Thoracic aorta endothelial cell (primary cell): ENCODE measurements at places on chromosomes 4 and X. TPM values are rescaled to one million over a fixed set of nuclear protein-coding genes. Genes with fewer than 3 reads are reported as not detected.

Gene TREX2
- 1.0 and 1.2 TPM in 2 replicates for total RNA-seq

Gene GPC4
- total RNA-seq = 0.07 TPM in 1 of 2 replicates, not detected in the other

Gene SPIN4
- 7.3 and 8.3 TPM in 2 replicates for total RNA-seq

Gene SOD3
- not detected in 2 replicates for total RNA-seq

Gene PPP4R3C
- not detected in 2 replicates for total RNA-seq

Gene HS6ST2
- 0.43 TPM in 1 of 2 replicates, not detected in the other for total RNA-seq

Gene NSDHL
- total RNA-seq = 21.9 and 33.3 TPM in 2 replicates

Gene PPP2R2C
- total RNA-seq = under 0.01 TPM in 1 of 2 replicates, not detected in the other

Gene ARHGAP24
- total RNA-seq = 192 and 230 TPM in 2 replicates

Gene CDS1
- total RNA-seq = under 0.01 and 0.07 TPM in 2 replicates

Gene NDST3
- total RNA-seq = not detected in 2 replicates

Gene PHKA2
- total RNA-seq = 11.7 and 13.9 TPM in 2 replicates

Gene SMC1A
- 57.2 and 67.2 TPM in 2 replicates for total RNA-seq

Gene XKRX
- total RNA-seq = 0.29 and 0.53 TPM in 2 replicates

Gene SLC49A3
- total RNA-seq = 1.1 and 2.4 TPM in 2 replicates
